Stimulated activated CD4-positive, alpha-beta T cell treated with anti-CD3 and anti-CD28 coated beads, Interleukin-15, amount 100 ng/mL, for 48 hours (primary cell): ENCODE measurements at places on chromosomes 7 and 10.

- no peak for DNase-seq
These were observed 1.1 kb downstream of the SFMBT2 start for GRCh38 chr10:7409732-7410168.

- DNase-seq: no peak
These were observed 85.5 kb downstream of the PRTFDC1 start for GRCh38 chr10:24866604-24867583.

DNA sequence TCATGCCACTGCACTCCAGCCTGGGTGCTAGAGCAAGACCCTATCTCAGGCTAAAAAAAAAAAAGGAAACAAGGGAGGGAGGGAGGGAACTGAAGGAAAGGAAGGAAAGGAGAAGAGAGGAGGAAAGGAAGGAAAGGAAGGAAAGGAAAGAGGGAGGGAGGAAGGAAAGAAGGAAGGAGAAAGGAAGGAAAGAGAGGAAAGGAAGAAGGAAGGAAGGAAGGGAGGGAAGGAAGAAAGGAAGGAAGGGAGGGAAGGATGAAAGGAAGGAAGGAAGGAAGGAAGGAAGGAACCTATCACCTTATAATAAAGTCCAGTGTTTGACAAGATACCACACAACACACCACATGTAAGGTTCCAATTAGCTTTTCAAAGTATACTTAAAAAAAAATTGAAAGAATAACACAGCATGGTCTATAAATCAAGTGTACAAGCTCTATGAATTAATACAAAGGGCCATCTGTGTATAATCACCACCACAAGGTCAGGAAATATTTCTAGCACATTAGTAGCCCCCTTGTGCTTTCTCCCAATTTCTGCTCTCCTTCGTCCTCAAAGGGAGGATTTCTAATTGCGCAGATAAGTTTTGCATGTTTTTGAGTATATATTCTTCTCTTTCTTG, 26.4 kb downstream of the RNF216 start:
- no peak for DNase-seq

DNA sequence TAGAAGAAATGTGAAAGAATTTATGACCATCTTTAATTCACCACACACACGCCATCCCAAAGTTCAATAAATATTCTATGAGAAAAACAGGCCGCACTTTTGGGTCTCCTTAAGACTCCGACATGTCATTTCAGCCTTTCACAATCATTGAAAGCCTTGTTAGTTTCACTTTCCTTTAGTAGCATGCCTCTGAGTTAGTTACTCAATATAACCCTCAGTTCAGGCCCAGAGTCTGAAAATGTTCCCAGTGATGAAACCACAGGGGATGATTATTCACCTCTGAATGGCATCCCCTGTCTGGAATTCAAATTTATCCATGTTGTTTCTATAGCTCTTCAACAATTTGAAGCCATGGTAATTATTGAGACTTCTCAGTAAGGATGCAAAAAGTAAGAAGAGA, 278.1 kb upstream of the NRP1 start:
- DNase-seq: no peak

- DNase-seq: no peak
These were observed 212.3 kb upstream of the MKLN1 start for GRCh38 chr7:131115340-131115739.

GRCh38 chr7:38842746-38843145, 66.2 kb downstream of the VPS41 start:
- no peak for DNase-seq

GRCh38 chr7:92813390-92814024, 22.9 kb downstream of the CDK6 start:
- DNase-seq: no peak

- no peak for DNase-seq
These were observed 768 bp downstream of the CHCHD2 start for GRCh38 chr7:56105508-56105907.

DNA sequence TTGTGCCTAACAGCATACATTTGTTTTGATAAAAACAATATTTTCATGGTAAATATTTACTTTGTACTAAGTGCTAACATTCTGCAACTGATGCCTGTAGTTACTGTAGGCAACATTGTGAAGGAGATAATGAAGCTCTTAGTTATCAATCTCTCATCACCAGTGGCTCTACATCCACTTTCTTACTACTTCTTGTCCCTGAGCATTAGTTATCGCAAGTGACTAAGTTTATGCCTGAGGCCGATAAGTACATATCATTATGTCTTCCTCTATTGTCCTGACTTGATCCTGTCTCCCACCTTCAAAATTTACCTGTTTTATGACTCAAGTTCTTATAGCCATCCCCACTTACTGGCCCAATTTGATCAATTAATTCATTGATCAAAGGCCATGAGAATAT, 63.6 kb downstream of the MACC1 start:
- DNase-seq: no peak

- DNase-seq: no peak
These were observed 286.1 kb downstream of the EXOC4 start for GRCh38 chr7:133539016-133539415.

GRCh38 chr10:110650265-110650668, 6.1 kb downstream of the RBM20 start:
- no peak for DNase-seq

DNA sequence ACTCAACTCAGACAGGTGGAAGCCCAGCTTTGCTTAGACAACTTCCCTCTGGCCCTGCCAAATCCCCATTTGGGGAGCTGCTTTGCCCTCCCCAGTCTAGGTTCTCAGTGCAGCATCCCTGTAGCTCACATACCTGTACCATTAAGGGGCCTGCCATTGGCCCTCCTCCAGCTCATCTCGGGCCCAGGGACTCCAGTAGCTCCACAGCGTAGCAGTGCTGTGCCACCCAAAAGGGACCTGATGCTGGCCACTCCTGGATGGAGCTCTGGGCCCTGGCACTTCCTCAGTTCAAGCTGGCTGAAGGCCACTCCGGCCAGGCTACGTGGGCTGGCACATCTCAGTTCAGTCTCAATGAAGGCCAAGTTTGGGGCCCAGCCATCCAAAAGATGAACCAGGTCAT, 7.4 kb downstream of the LRIT1 start:
- no peak for DNase-seq

DNA sequence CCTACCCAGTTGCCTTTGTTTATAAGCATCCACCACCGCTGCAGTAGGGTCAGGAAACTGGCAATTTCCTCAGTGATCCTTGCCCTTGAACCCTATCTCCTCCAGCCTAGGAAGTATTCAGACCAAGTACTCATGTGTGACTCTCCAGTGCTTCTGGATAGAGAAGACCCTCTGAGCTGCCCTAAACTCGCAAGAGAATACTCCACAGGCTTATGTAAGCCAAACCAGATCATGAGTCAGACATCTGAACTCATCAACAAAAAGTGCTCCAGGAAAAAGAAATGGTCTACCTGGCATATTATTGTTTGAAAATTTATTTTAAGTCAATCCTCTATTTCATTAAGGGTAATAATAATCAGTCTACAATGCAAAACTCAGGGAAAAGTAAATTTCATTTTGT, 101.3 kb downstream of the KAT6B start:
- DNase-seq: no peak

GRCh38 chr10:58758321-58758720, 245.6 kb downstream of the BICC1 start:
- no peak for DNase-seq

- no peak for DNase-seq
These were observed 11.6 kb downstream of the ADAMTS14 start for GRCh38 chr10:70683940-70684339.

DNA sequence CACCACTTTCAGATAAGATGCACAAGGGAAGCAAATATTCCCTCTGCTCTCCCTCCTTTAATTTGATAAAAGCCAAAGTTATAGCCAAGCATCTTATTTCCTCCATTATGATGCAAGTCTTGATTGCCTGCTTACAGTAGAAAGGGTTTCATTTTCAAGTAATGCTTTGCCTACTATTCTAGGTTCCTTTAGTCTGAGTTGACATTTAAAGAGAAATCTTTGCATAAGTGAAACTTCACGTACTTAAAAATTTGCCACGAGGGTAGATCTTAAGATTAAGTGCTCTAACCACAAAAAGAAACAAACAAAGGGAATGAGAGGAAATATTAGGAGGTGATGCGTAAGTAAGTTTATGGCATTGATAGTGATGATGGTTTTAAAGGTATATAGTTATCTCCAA, 78.1 kb upstream of the VWDE start:
- DNase-seq: no peak

- DNase-seq: no peak
These were observed 4.9 kb downstream of the HYAL4 start for GRCh38 chr7:123849855-123850254.

GRCh38 chr7:32616625-32617024, 121.3 kb downstream of the AVL9 start:
- DNase-seq: no peak

- no peak for DNase-seq
These were observed 72.1 kb upstream of the TNRC18 start for GRCh38 chr7:5495581-5496375.

DNA sequence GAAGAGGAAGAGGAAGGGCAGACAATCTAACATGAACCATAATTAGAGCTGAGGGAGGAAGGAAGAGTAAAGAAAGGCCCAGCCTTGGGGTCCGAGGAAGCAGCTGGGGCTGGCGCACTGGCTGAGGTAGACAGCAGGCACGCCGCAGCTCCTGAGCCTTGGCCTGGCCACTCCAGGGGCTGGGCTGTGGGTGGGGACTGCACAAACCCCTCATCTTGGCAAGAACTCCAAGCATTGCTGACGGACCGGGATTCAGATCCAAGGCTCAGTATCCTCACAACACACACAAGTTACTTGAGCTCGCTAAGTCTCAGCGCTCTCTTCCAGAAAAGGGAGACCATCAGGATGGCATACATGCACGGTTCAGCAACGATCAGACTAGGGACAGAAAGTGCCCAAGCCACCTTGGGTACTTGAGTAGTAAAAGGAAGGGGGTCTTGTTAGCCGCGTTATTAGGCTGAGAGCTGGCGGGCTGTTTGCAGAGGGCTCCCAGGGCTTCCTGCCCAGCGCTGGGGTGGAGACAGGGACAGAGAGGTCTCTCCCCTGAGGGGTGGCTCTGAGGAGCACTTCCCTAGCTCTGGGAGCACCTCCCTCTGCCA, 4.5 kb downstream of the TNS3 start:
- DNase-seq: no peak

DNA sequence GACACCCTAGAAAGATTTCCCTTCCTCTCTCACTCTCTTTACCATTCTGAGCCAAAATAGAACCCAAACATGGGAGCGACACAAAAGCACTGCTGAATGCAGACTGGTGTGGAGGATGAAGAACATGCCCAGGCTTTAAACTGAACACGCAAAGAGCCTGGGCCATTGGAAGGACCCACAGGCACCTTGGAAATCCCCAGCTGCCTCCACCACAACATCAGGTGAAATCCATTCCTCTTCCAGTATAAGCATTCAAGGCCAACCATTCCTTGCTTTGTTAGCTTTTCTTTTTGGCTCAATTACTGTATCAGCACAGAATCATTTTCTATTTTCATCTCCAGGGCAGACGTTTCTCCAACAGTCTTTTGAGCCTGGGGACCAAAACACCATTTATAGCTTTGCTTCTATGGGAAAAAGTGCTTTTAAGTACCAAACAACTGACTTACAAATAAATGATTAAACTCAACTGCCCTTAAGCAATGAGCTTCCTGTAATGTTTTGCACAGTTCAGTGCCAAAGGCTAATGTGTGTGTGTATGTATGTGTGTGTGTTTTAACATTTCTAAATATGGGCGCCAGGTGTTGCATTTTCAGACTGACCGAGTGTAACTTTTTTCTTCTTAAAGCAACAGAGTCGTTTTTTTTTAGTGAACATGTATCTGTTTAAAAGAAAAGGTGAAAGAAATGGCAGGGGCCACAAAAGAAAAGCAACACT, 16.2 kb upstream of the BLNK start:
- DNase-seq: no peak

GRCh38 chr10:84205049-84205852, 10.9 kb downstream of the CDHR1 start:
- peak; percentile 57 for DNase-seq

- DNase-seq: no peak
These were observed 134.2 kb downstream of the JMJD1C start for GRCh38 chr10:63331586-63331985.

DNA sequence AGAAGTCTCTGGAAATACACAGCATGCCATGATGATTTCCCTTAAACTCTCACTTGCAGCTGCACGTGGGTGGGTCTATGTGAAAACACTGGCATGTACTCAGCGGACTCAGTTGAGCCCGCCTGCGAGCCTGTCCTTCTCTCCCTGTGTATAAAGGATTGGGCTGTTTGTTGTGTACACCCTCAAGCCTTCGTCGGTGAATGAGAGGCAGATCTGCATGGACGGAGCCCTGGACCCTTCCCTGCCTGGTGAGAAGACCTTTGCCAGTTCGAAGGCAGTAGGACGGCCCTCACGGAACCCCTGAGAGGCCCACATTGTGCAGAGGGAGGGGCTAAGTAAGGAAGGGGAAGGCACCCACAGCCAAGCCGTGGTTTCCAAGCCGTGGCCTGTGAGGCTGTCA, 121.2 kb downstream of the WDFY4 start:
- no peak for DNase-seq

GRCh38 chr10:120700426-120700825, 150.7 kb upstream of the WDR11 start:
- DNase-seq: no peak

GRCh38 chr7:24245362-24245761, 38.6 kb upstream of the NPY start:
- DNase-seq: no peak

DNA sequence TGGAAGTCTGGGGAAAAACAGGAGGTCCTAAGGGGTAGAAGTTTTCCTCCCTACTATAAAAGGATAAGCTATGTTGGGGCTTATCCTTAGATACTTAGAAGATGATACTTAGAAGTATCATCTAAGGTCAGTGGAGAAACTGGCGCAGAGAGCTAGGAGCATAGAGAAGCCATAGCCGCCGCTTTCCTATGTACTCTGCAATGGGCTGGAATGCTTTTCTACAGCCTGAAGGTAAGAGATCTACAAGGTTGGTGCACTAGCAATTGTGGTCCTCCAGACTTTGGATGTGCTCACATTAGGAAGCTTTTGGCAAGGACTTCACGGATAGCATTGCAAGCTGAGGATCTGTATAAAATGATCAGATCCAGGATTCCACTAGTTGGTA, 12.4 kb upstream of the OPTN start:
- no peak for DNase-seq

DNA sequence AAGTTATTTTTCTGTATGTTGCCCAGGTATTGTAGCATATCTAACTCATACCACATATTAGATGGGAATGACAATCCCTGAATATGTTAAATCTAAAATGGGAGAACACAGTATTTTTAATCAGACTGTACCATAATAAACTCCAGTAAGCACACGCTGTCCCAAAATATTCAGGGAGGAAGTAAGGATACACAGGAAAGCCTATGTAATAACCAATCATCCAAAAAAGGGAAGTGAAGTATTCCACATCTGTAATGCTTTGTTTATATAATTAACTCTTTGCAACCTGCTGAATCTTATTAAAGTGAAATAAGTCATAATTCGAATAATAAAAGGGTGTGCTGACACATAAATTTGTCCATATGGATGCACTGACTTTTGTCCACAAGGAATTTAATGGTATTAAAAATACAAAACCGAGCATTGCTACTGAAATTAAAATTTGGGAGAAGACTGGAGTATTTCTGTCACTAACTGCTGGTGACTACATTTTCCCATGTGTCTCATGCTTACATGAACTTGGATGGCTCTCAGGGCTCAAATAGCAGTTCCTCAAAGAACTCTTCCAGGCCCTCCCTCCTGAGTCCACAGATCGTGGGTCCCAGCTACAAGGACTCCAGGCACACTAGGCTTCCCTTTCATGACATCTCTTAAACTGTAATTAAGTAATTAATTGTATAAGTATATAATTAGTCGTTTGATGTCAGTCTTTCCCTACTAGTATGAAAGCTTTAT, 120.6 kb downstream of the NEBL start:
- no peak for DNase-seq

- no peak for DNase-seq
These were observed 10.4 kb downstream of the NFE2L3 start for GRCh38 chr7:26162431-26162830.
